Activated CD4-positive, alpha-beta T cell treated with anti-CD3 and anti-CD28 coated beads for 36 hours (primary cell): ENCODE measurements at places on chromosomes 6 and 20. TPM values are rescaled to one million over a fixed set of nuclear protein-coding genes. Genes with fewer than 3 reads are reported as not detected.

DNA sequence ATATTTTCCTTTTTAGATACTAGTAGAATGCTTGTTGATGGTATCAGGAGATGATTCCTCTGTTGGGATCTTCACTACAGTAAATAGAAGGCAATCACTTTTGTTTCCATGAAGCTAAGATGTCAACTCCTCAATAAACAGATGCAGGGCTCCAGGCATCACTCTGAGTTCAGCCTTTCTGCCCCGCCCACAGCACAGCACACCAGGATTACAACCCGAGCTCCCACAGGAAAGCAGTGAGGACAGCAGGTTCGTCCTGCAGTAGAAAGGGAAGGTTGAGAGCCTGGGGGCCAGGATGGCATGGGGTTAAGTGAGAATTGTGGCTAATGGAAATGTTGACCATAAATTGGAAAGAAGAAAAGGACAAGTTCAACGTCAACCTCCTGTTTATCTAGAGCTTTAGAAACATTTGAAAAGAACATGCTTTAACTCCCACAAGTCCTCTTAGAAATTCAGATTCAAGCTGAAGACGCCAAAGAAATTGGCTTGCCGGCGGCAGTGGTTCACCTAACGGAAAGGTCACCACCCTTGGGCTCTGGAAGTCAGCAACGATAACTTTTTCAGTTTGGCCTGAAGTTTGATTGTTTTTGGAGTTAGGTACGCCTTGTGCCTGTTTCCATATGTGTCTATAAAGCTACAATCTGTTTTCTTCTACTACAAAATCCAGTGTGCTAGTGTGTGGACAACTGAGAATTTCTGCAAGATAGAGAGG, 144.4 kb upstream of the PDE10A start:
- no peak overlapping the region for H3K27ac ChIP-seq
- no peak overlapping the region for H3K4me3 ChIP-seq
- H3K4me1 ChIP-seq, result no peaks in the 10 kb centered on the region
- H3K27me3 ChIP-seq, result peaks cover 13% of the 10 kb centered on the region
- DNase-seq, result no peak

- H3K36me3 ChIP-seq, result peaks cover 55% of the 10 kb centered on the region
- peak overlapping the region; percentile 74 for H3K27ac ChIP-seq
- peaks cover 53% of the 10 kb centered on the region for H3K4me1 ChIP-seq
- H3K4me3 ChIP-seq, result peak overlapping the region; percentile 2
- no peaks in the 10 kb centered on the region for H3K27me3 ChIP-seq
Observed at GRCh38 chr20:33853507-33853813, 42.3 kb downstream of the CHMP4B start.

- DNase-seq, result no peak
- no peak overlapping the region for H3K27ac ChIP-seq
- H3K27me3 ChIP-seq, result peaks cover 5% of the 10 kb centered on the region
Observed at GRCh38 chr6:4567141-4567540, 209.1 kb upstream of the CDYL start.

GRCh38 chr20:32973077-32973717, 31.0 kb downstream of the SUN5 start:
- no peaks in the 10 kb centered on the region for H3K27me3 ChIP-seq
- DNase-seq, result no peak
- no peak overlapping the region for H3K27ac ChIP-seq

GRCh38 chr20:50313522-50313820, 122.8 kb downstream of the CEBPB start:
- H3K36me3 ChIP-seq, result no peaks in the 10 kb centered on the region
- DNase-seq, result no peak
- peaks cover 16% of the 10 kb centered on the region for H3K27me3 ChIP-seq
- H3K4me3 ChIP-seq, result no peak overlapping the region

GRCh38 chr6:45886776-45887175, 128.9 kb downstream of the CLIC5 start:
- H3K36me3 ChIP-seq, result no peaks in the 10 kb centered on the region
- H3K4me3 ChIP-seq, result no peak overlapping the region
- H3K27ac ChIP-seq, result no peak overlapping the region
- no peaks in the 10 kb centered on the region for H3K4me1 ChIP-seq
- peaks cover 7% of the 10 kb centered on the region for H3K27me3 ChIP-seq
- no peak for DNase-seq

DNA sequence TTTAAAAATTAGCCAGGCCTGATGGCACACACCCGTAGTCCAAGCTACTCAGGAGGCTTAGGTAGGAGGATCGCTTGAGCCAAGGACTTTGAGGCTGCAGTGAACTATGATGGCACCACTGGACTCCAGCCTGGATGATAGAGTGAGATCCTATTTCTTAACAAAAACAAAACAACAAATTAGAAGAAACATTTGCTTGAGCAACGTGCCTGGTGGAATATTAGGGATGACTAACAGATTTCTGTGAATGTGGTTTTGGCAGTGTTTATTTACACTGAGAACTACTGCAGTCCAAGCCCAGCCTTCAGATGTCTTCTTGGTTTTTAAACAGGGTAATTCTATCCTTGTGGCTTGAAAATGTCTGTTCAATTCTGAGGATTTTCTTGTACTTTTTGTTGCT, 9.2 kb downstream of the PPP1R3G start:
- no peak overlapping the region for H3K27ac ChIP-seq
- DNase-seq, result no peak
- H3K4me1 ChIP-seq, result peaks cover 16% of the 10 kb centered on the region
- H3K36me3 ChIP-seq, result no peaks in the 10 kb centered on the region

GRCh38 chr6:160043784-160044183, 74.9 kb downstream of the IGF2R start:
- H3K4me3 ChIP-seq, result no peak overlapping the region
- no peaks in the 10 kb centered on the region for H3K27me3 ChIP-seq
- H3K36me3 ChIP-seq, result peaks cover 78% of the 10 kb centered on the region
- H3K27ac ChIP-seq, result no peak overlapping the region

- H3K36me3 ChIP-seq, result no peaks in the 10 kb centered on the region
- DNase-seq, result peak; percentile 84
- H3K4me1 ChIP-seq, result peaks cover 33% of the 10 kb centered on the region
- peak overlapping the region; percentile 92 for H3K27ac ChIP-seq
- H3K27me3 ChIP-seq, result peaks cover 2% of the 10 kb centered on the region
- H3K4me3 ChIP-seq, result peak overlapping the region; percentile 56
Observed at GRCh38 chr6:6856538-6857523, 250.9 kb upstream of the RREB1 start.

DNA sequence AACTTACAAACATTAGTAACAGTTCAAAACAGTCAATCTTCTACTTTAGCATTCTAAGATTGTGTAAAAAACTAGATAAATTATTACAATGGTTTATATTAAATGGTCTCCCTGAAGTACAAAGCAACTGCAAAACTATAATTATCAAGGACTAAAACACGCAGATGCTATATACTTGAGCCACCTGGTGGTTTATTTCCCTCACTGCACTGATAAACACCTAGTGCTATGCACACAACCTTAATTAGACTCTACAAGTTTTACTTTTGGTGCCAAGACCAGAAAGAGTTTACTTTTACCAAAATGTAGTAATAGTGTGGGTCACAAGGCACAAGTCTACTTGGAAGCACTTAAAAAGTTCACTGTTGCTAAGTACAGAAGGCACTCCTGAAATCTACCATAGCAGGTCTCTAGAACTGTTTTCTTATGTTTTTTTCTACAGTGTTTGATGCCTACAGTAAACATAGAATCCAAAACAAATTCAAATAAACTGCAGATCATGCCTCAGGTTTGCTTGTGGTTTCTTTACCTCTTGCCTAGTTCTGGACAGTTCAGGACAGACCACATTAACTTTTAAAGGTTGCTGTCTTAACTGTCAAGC, 49.2 kb downstream of the GMDS start:
- no peak overlapping the region for H3K4me3 ChIP-seq
- DNase-seq, result peak; percentile 34
- no peaks in the 10 kb centered on the region for H3K4me1 ChIP-seq
- no peak overlapping the region for H3K27ac ChIP-seq
- peaks cover 2% of the 10 kb centered on the region for H3K27me3 ChIP-seq

- H3K4me3 ChIP-seq, result peak overlapping the region; percentile 81
- no peaks in the 10 kb centered on the region for H3K36me3 ChIP-seq
- peak overlapping the region; percentile 80 for H3K27ac ChIP-seq
Observed at GRCh38 chr6:144063744-144064401, 31.5 kb downstream of the SF3B5 start.

Gene SALL4
- total RNA-seq, result 0.11 TPM

Gene GGTLC1
- total RNA-seq, result not detected

Gene NOX3
- total RNA-seq, result not detected

Gene ADGRG6
- total RNA-seq, result 0.43 TPM

Gene PRL
- not detected for total RNA-seq
